ENCODE measurements at places on chromosomes 1 and 21.

DNA sequence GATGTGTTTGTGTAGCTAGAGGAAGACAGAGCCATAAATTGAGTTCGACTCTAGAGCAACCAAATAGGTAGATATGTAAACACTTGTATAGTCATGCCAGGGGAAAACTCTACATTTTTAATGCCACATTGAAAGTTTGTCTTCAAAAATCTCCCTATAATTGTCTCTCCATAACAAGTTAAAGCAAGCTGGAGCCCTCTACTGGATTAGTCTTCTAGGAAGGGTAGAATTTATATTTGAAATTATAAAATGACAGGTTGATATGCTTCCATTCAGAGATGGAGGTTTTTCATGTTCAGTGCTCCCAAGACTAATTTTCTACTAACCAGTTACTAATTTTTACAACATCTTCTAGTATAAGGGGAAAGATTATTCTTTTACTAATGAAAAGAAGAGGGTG, 13.1 kb upstream of the COL24A1 start:
- no peak for DNase-seq

GRCh38 chr21:44849616-44850130, 23.8 kb downstream of the PTTG1IP start:
- DNase-seq, result no peak

DNA sequence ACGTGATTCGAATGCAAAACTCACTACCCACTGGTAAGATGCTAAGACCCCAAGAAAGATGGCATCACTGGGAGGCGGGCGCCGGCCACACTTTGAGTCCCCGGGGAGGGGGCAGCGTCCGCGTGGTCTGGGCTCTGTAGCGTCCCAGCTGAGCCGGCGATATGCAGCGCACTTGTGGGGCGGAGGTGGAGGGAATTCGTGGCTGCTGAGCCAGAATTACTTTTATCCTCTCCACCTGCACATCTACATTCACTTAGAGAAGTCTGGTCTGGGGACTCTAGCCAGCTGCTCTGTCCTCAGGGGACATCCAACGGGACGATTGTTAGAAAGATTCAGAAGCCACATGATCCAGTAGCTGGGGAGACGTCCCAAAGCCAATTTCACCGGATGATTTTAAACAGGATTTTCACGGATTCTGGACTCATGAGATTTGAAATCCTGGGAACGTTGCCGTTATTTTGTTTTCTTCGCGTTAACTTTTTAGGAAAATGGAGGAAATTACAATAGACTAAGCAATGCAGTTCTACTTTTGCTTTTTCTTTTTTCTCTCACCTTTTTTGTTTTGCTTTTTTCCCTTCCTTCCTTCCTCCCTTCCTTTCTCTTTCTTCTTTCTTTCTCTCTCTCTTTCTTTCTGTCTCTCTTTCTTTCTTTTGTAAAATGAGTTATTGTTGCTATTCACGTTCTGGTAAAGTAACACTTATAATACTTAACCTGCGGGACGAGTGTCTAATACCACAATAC, 1.3 kb downstream of the JAM2 start:
- peak; percentile 38 for DNase-seq

- DNase-seq, result no peak
Observed at GRCh38 chr1:88655140-88655539, 28.9 kb upstream of the PKN2 start.

- DNase-seq, result no peak
Observed at GRCh38 chr1:223248001-223248769, 105.1 kb upstream of the TLR5 start.
